ENCODE measurements at places on chromosomes 12 and 14.

- DNase-seq, result peak; percentile 40
Measured at GRCh38 chr14:80923368-80923767, 18.2 kb downstream of the CEP128 start.

GRCh38 chr14:99450266-99450665 is 30.4 kb downstream of the SETD3 start:
- no peak for DNase-seq

DNA sequence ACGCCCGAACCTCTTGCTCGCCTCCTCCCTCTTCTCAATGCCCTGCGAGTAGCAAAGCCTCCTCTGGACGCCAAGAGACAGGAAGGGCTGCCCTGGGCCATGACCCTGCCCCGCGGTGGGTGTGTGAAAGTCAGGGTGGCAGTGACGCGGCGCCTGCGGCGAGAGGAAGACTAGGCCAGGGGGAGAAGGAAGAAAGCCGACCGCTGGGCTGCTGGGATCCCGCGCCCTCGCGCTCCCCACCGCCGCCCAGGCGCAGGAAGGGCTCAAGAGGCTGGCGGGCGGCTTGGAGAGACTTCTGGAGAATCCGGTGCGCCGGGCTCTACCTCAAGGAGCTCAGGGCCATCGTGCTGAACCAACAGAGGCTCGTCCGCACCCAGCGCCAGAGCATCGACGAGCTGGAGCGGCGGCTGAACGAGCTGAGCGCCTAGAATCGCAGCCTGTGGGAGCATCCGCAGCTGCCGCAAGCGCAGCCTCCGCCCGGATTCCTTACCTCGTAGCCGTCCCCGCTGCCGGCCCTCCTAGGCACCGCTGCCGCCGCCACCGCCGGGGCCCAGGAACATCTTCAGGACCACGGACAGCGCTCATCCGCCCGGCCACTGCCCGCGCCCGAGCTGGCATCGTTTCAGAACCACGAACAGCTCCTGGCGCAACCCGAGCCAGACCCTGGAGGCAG is 105.0 kb upstream of the PRB2 start:
- DNase-seq, result peak; percentile 36

DNA sequence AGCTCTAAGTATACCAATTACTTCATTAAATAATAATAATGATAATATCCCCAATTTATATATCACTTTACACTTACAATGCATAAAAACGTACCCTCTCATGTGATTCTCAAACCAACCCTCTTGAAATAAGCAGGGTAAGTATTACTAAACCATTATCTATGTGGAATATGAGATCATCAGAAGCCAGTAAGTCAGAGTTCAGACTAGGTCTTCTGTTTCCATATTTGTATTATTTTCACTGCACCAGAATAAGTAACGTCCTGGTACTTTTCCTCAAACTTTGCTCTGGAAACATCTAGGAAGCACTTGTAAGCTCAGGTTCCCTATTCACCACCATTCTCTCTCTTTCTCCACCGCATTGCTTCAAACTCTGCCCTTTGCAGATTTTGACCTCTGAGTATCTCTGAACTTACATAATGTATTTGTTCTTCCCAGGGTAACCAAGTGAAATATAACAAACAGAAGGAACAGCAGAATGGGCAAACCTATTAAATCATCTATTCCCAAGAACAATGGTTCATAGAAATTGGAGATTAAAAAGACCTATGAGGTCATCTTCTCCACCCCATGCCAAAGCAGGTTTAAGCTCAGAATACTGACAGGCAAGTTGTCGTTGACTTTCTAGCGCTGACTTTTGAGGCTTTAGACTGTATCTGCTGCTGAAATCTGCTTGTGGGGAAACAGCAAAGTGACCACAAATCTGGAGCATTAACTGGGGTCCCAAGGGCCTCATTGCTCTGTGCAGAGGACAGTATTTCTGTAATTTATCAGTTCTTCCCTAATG is 161.3 kb upstream of the FAR2 start:
- DNase-seq, result no peak

- DNase-seq, result no peak
Measured at GRCh38 chr12:57759360-57759980, 4.6 kb downstream of the MARCHF9 start.

DNA sequence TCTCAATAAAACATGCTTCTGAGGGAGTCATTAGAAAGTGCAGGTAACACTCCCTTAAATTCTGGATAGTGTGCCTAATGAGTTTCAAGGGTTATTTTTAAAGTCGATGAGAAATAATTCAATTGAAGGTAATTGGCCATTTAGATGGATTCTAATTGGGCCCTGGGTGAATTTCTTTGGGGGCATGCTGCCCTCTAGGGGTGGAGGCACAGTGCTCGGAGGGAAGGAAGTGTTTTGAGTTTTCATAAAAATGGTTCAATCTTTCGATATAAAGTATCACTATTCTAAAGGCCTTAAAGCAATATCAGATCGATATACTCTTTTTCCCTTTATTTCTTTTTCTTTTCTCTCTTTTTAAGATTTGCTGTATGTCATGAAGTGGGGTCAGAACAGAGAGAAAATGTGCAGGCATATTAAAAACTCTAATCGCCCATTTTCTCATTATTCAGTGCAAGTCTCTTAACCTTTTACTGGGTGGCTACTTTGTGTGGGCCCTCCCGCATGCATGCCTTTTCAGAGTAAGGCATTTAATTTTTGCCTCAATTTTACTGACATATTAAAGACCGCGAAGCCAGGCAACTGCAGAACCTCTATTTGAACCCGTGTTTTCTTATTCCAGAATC is 25.5 kb downstream of the NKX2-8 start:
- DNase-seq, result no peak

Measured in DMS79 (cell line).